ENCODE measurements at places on chromosomes 5 and 9.

- no peak for DNase-seq
Measured at GRCh38 chr9:108551030-108551841, 304.6 kb downstream of the ACTL7B start.

DNA sequence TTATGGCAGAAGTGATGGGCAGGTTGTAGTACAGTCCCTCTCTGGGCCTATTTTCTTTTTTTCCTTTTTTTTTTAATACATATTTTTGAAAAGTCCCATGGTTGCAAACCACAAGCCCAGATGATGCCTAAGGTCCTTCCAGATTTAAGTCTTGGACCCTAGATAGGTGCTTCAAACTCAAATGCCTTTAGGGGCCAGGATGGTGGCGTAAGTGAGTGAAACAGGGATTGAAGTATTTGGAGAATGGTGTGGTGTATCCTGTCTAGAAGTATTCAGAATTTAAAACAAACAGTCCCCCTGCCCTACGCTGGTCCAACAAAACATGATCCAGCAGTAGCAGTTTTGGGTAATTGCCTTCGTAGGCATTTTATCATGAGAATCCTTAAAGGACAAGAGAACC lies 2.2 kb downstream of the TIGD6 start:
- no peak for DNase-seq

GRCh38 chr5:131413605-131414559 lies 150.0 kb downstream of the CDC42SE2 start:
- DNase-seq = no peak

- no peak for DNase-seq
Measured at GRCh38 chr9:91571036-91571435, 147.4 kb upstream of the NFIL3 start.

- DNase-seq = no peak
Measured at GRCh38 chr9:33388110-33388994, 14.0 kb downstream of the AQP7 start.

DNA sequence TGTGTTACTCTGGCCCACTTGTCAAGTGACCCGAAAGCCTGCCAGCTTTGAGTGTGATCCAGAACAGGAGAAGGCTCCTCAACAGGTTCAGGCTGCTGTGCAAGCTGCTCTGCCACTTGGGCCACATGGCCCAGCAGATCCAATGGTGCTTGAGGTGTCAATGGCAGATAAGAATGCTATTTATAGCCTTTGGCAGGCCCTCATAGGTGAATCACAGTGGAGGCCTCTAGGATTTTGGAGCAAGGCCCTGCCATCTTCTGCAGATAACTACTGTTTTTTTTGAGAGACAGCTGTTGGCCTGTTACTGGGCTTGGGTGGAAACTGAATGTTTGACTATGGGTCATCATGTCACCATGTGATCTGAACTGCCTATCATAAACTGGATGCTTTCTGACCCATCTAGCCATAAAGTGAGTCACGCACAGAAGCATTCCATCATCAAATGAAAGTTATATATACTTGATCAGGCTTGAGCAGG lies 180.8 kb downstream of the CARTPT start:
- no peak for DNase-seq

GRCh38 chr9:34098307-34098706 lies 28.2 kb downstream of the DCAF12 start:
- no peak for DNase-seq

DNA sequence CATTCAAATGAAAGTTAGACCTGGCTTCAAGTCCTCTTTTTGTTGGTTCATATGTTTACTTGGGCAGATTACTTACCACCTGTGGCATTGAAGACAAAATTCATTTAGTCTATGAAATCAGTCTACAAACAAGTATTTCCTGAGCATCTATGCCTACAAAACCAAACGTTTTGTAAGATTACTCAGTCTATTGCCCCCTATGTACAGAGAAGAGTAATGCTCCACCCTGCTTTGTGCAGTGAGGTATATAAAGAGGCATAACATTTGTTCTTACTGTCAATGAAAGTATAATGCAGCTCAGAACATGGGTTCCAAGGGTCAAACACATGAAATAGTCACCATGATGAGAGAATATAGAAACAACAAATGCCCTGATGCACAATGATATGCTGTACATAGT lies 580.7 kb downstream of the KIF4B start:
- no peak for DNase-seq

DNA sequence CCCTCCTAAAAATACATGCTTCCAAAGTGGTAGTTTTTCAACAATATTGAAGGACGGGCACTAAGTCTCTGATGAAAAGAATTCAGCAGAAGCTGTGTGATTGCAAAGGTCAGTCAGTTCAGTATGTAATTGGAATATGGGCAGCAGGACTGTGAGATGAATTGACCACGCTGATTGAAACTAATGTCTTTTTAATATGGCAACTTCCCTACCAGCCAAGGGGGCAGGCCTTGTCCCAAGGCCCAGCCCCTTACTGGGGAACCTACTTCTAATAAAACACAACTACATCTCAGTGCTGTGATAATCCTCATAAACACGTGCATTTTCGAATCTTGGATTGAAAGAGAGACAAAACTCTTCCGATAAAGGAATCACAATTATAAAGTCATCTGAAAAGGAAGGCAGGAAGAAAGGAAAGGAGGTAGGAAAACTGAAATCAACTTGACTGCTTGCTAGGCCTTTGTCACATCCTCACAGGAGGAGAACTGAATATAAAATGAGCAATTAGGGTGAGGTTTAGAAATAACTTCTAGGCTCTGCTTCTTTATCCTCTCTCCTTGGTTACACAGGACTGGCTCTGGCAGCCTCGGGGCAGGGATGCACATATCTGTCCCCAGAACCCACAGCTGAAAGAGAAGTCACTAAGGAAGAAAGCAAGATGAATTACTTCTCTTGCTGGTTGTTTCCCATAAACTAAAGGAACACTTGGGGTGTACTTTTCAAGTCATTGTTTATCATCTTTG lies 281.9 kb downstream of the GLIS3 start:
- DNase-seq = no peak

All from KG1 (cell line).